ENCODE measurements at places on chromosomes 1 and 21. TPM values are rescaled to one million over a fixed set of nuclear protein-coding genes. Genes with fewer than 3 reads are reported as not detected.

DNA sequence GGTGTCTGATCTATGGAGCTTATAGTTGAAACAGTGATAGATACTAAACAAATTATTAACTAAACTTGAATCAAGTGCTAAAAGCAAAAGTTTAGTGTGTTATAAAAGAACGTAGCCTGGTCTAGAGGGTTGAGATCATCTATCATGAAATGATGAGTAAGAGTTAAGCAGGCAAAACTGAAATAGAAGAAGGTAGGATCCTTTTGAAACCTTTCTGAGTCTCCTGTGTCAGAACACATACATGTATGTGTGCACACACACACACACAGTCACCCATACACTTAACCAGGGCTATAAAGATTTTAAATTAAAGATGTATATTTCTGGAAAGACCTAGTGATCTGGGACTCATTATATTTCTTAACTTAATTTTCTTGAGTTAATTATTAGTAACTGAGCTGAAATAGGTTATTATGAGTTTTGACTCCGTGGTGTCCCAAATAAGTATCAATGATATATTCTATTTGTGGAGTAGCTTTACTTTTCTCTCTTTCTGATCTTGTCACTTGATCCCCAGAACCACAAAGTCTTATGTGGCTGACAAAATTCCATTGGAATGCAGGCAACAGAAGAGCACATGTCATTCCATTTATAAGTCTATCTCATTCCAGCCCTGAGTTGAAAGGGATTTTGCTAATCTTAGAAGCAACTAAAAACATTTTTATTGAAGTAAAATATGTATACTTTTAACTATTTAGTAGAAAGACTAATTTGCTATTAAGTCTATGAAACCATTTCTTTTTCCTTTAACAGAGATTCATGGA is 70.7 kb downstream of the PRRX1 start:
- no peaks in the 10 kb centered on the region for H3K36me3 ChIP-seq
- DNase-seq: no peak
- no peaks in the 10 kb centered on the region for H3K27me3 ChIP-seq
- H3K4me3 ChIP-seq: no peak overlapping the region

DNA sequence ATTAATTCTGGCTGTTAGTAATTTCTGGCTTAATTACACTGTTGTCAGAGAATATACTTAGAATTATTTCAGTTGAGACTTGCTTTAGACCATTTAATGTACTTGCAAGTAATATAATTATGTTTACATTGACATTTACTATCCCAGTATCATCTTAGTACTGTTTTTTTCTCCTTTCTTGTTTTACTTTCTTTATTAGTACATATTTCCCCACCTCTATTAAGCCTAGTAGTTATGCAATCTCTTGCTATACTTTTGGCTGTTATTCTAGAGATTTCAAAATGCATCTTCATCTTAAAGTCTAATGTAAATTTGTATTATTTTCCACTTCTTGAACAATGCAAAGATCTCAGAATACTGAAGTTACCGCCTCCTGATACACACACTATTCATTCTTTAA is 24.4 kb downstream of the BRWD1 start:
- peaks cover 4% of the 10 kb centered on the region for H3K36me3 ChIP-seq
- H3K4me1 ChIP-seq: no peaks in the 10 kb centered on the region
- H3K4me3 ChIP-seq: no peak overlapping the region
- no peaks in the 10 kb centered on the region for H3K27me3 ChIP-seq
- no peak for DNase-seq

GRCh38 chr1:171256940-171257606 is 8.8 kb downstream of the FMO1 start:
- DNase-seq: no peak
- H3K27ac ChIP-seq: no peak overlapping the region
- H3K36me3 ChIP-seq: no peaks in the 10 kb centered on the region
- peaks cover 8% of the 10 kb centered on the region for H3K4me1 ChIP-seq
- peaks cover 2% of the 10 kb centered on the region for H3K27me3 ChIP-seq

- no peak overlapping the region for H3K27ac ChIP-seq
- no peaks in the 10 kb centered on the region for H3K36me3 ChIP-seq
- no peak for DNase-seq
- peak overlapping the region; percentile 55 for H3K4me3 ChIP-seq
Observed at GRCh38 chr1:201537891-201538611, 876 bp upstream of the NAV1 start.

GRCh38 chr1:9892563-9893528 is 17.2 kb downstream of the CTNNBIP1 start:
- H3K4me3 ChIP-seq: no peak overlapping the region
- H3K27me3 ChIP-seq: no peaks in the 10 kb centered on the region
- H3K27ac ChIP-seq: no peak overlapping the region

- H3K27me3 ChIP-seq: no peaks in the 10 kb centered on the region
- DNase-seq: no peak
- H3K4me1 ChIP-seq: no peaks in the 10 kb centered on the region
- no peak overlapping the region for H3K4me3 ChIP-seq
- H3K36me3 ChIP-seq: no peaks in the 10 kb centered on the region
Observed at GRCh38 chr1:104856091-104856490, 1106.4 kb downstream of the AMY1C start.

DNA sequence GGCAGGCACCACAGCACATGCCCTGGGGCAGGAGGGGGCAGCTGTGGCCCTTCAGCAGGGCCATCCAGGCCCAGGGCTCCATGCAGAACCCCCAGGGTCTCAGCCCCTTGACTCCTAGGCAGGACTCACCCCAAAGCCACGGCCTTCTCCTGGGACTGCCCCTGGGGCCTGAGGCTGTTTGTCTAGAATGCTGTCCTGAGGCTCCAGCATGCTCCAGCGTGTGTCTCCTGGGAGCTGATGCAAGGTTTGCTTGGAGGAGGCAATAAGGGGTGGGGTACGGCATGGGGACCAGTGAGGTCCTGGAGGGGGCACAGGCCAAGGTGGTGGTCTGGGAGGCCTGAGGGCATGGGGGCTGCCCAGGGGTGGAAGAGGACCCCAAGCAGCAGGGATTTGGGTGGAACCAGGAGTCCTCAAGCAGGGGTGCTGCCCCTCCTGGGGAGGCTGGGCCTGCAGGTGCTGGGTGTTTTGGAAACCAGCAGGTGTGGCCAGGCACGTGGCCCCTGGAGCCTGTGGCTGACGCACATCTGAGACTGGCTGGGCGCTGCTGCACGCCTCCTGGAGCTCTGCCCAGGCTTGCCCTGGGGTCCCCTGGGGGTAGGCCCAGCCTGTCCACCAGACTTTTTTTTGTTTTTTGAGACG is 7.8 kb upstream of the CALML6 start:
- H3K4me3 ChIP-seq: no peak overlapping the region
- H3K4me1 ChIP-seq: peaks cover 34% of the 10 kb centered on the region
- H3K27me3 ChIP-seq: no peaks in the 10 kb centered on the region
- DNase-seq: peak; percentile 74
- H3K27ac ChIP-seq: peak overlapping the region; percentile 10
- H3K36me3 ChIP-seq: no peaks in the 10 kb centered on the region

DNA sequence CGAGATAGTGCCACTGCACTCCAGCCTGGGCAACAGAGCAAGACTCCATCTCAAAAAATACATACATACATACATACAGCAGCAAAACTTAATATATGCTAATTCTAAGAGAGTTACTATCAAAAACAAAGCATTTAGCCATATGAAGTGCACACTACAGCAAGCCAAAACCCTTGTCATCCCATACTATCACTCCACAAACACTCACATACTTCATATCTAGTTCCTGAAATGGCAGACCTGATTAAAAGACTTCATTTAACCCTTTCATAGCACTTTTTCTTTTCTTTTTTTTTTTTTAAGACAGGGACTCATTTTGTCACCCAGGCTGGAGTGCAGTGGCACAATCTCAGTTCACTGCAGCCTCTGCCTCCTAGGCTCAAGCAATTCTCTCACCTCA is 65.6 kb downstream of the COP1 start:
- H3K27me3 ChIP-seq: no peaks in the 10 kb centered on the region
- no peaks in the 10 kb centered on the region for H3K4me1 ChIP-seq
- H3K36me3 ChIP-seq: peaks cover 12% of the 10 kb centered on the region
- H3K4me3 ChIP-seq: no peak overlapping the region

GRCh38 chr1:184986250-184986649 is 11.9 kb upstream of the NIBAN1 start:
- DNase-seq: no peak
- H3K27ac ChIP-seq: no peak overlapping the region
- H3K27me3 ChIP-seq: no peaks in the 10 kb centered on the region
- no peak overlapping the region for H3K4me3 ChIP-seq
- no peaks in the 10 kb centered on the region for H3K36me3 ChIP-seq

GRCh38 chr1:151134991-151135390 is 11.4 kb downstream of the SEMA6C start:
- H3K4me1 ChIP-seq: peaks cover 15% of the 10 kb centered on the region
- no peak for DNase-seq
- H3K27ac ChIP-seq: no peak overlapping the region
- no peaks in the 10 kb centered on the region for H3K27me3 ChIP-seq

- no peaks in the 10 kb centered on the region for H3K27me3 ChIP-seq
- no peak overlapping the region for H3K27ac ChIP-seq
- no peak overlapping the region for H3K4me3 ChIP-seq
- H3K4me1 ChIP-seq: no peaks in the 10 kb centered on the region
- H3K36me3 ChIP-seq: no peaks in the 10 kb centered on the region
Observed at GRCh38 chr1:67916140-67916886, 83.0 kb upstream of the GNG12 start.

The ERICH3 gene
- total RNA-seq: 0.46 TPM

The FAM43B gene
- total RNA-seq: not detected

The HLX gene
- 7.7 TPM for total RNA-seq

The ITLN2 gene
- total RNA-seq: not detected

The DSCAM gene
- total RNA-seq: not detected

The FNDC5 gene
- total RNA-seq: 0.76 TPM

The SGIP1 gene
- total RNA-seq: not detected

The TGFB2 gene
- total RNA-seq: 0.76 TPM

All from B cell (primary cell).